ENCODE measurements at places on chromosomes 1 and 21.
A peak's percentile ranks its signal among the peaks of the same experiment; 100 is the strongest.

- no peak for DNase-seq
Measured at GRCh38 chr1:156495401-156496140, 5.0 kb downstream of the MEF2D start.

GRCh38 chr1:44949286-44949685, 37.1 kb downstream of the EIF2B3 start:
- DNase-seq = no peak

DNA sequence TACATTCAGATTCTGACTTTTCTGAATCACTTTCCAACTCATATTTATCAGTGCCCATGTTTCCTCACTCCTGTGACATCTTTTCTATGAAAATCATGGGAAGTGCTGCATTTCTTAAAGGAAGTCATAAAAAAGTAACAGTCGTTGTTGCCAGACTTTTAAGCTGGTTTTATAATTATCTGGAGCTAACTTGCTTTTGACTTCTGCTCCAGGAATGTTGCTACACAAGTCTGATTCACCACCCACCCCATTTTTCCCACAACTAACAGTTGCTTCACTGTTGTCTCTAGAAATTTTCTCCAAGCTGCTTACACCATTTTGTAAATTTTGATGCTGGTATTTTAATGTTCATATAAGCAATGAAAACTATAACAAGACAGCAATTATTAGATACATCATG, 12.2 kb downstream of the FCRLB start:
- DNase-seq = no peak

GRCh38 chr1:248622570-248623001, 12.3 kb downstream of the OR2T11 start:
- no peak for DNase-seq

- DNase-seq = no peak
Measured at GRCh38 chr21:29194847-29195246, 64.4 kb downstream of the MAP3K7CL start.

GRCh38 chr1:211606332-211606913, 27.5 kb upstream of the SLC30A1 start:
- DNase-seq = no peak

GRCh38 chr1:224524679-224525078, 90.1 kb upstream of the WDR26 start:
- DNase-seq = no peak

- DNase-seq = no peak
Measured at GRCh38 chr1:221206076-221206475, 326.8 kb downstream of the HLX start.

- DNase-seq = peak; percentile 17
Measured at GRCh38 chr1:29424266-29424665, 187.9 kb downstream of the PTPRU start.

GRCh38 chr1:212218911-212219310, 66.3 kb upstream of the PPP2R5A start:
- no peak for DNase-seq

GRCh38 chr1:239963856-239964255, 127.8 kb upstream of the FMN2 start:
- DNase-seq = no peak

DNA sequence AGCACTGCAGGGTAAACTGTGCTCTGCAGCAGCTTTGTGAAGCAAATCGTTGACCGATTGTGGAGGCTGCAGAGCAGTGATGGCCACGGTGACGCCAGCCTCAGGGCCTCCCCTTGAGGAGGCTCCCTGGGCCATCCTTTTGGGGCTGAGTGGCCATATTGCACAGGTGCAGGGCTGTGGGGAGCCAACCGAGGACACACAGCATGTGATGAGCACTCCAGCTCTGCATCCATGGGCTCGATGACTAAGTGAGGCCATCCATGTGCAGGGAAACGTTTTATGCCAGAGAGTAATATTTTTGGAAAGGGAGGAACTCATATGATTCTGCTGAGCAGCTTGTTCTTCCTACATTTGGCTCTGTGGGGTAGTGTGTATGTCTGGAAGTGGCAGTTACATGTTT, 24.6 kb downstream of the KCNK1 start:
- DNase-seq = no peak

GRCh38 chr1:167683641-167684502, 37.9 kb upstream of the MPZL1 start:
- DNase-seq = no peak

- DNase-seq = peak; percentile 62
Measured at GRCh38 chr21:42841156-42841915, 38.0 kb downstream of the WDR4 start.

DNA sequence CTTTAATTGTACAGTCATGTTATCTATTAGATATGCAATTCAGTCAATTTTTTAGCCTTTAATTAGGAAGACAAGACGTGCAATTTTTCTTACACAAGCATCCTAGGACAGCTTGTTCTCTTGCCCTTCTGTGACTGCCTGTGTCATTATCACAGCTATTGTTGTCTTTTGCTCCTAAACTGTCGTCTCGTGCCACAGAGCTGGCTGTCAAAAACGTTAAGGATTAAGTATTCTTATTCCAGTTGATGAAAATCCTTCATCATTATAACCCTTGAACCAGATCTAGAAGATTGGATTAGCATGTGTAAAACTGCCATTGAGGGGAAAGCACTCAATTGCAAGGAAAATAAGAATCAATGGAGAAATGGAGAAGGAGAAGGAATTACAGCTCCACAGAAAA, 43.8 kb upstream of the AIM2 start:
- no peak for DNase-seq

DNA sequence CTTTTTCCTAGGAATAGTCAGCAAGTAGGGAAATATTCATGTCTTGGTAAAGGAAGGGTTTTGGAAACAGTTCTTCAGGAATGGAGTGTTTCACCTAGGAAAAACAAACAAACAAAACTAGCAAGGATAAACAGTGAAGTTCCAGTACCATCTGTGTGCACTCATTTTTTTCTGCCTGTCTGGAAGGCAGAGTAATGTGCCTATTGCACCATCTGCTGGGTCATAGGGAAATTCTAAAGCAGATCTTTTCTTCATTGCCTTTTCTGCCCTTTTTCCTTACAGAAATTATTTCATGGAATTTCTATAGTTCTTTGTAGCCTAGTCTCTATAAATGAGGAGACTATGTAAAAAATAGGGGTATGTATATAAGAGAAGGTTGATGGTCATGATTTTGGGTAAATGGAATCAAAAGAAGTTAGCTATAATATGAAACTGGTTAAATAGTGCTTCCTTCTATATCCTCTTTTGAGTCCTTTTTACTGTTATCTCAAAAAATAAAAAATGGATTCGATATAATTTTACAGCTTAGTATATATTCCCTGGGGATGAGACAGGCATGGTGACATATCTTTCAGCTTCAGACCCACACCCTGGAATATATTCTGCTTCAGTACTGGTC, 3.4 kb upstream of the HRNR start:
- DNase-seq = no peak

DNA sequence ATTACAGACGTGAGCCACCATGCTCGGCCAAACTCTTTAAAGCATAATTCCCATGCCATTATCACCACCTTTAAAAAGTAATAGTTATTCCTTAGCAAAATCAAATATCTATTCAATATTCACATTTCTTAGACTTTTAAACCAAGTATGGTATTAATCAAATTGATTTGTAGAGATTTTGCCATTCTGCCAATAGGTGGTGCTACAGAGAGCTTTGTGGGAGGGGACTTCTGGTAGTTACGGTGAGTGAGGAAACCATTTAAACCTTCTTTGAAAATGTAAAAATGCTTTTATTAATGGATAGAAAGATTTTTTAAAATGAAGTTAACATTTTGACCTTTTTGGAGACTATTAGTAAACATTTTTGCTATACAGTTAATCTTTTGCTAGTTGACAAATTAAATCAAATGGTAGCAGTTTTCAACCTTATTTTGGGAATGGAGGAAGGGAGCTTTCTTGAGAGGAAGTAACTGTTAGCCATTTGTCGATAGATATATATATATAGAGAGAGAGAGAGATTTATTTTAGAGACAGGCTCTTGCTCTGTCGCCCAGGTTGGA, 19.3 kb downstream of the IARS2 start:
- DNase-seq = no peak

DNA sequence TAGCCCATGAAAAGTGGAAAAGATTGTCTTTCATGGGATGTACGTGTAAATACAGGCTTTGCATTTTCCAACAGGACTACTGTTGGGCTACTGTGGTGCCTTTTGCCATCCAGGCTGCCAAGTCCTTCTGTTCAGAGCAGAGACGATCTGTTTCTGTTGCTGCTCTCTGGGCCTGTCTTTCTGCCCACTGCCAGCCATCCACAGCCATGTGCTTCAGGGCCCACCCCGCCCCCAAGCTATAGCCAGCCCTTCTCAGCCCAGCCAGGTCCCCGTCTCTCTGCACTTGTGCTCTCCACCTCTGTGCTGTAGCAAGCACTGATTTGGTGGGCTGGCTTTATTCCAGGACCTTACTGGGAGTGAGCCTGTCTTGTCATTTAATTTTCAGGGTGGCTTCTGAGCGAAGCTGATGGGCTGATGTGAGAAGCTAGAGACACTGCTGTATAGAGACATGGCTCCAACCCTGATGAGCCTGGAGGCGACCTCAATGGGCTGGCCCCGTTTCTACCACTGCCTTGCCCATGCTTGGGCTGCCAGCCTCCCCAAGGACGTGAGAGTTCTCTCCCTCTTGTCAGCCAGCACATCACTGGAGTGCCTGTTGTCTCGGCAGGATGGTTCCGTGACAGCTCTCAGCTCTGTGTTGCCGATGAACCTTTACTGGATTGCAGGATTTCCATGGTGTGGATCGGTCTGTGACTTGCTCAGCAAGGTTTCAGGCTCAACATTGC, 137.8 kb downstream of the PEX14 start:
- DNase-seq = peak; percentile 49

DNA sequence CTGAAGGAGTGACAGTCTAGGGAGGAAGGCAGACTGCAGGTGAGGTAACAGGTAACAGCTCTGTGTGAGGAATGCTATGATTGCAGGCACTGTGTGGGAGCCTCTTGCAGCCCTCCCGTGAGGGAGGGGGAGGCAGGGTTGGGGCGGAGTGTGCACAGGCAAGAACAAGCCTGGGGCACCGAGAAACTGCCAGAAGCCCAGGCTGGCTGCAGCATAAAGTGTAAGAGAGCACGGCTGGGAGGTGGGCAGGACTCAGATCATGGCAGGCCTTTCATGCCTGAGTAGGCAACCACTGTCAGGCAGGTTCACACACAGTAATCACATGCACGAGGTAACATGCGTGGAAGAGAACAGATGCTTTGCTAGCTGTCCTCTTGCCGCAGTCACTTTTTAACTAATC, 11.3 kb upstream of the RHEX start:
- DNase-seq = no peak

DNA sequence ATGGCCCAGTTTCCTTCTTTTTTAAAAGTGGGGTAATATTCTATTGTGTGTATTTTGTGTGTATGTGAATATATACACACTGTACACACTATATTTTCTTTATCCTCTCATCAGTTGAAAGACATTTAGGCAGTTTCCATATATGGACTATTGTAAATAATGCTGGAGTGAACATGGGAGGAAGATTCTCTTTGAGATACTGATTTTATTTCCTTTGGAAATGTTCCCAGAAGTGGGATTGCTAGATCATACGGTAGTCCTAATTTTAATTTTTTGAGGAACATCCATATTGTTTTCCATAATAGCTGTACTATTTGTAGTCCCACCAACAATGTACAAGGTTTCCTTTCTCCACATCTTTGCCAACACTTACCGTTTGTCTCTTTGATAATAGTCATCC, 51.0 kb downstream of the F3 start:
- no peak for DNase-seq

GRCh38 chr1:71572038-71572437, 491.2 kb upstream of the ZRANB2 start:
- no peak for DNase-seq

DNA sequence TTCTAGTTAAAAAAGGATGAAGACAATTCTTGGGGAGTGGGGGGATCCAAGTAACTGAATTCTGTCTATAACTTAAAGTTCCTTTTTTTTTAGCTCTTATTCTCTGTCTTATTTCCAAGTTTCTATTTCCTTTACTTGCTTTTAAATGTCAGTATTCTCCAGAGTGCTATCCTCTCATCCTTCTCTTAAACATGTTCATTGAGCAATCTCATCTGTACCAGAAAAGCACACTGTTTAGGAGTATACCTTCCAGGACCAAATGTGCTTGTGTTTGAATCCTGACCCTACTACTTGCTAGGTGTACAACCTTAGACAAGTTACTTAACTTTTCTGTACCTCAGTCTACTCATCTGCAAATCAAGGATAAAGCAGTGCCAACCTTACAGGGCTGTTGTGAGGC, 50.1 kb downstream of the AKT3 start:
- DNase-seq = no peak

- no peak for DNase-seq
Measured at GRCh38 chr1:4133939-4134321, 233.9 kb upstream of the C1orf174 start.

- no peak for DNase-seq
Measured at GRCh38 chr1:215377746-215378145, 189.4 kb upstream of the KCTD3 start.

DNA sequence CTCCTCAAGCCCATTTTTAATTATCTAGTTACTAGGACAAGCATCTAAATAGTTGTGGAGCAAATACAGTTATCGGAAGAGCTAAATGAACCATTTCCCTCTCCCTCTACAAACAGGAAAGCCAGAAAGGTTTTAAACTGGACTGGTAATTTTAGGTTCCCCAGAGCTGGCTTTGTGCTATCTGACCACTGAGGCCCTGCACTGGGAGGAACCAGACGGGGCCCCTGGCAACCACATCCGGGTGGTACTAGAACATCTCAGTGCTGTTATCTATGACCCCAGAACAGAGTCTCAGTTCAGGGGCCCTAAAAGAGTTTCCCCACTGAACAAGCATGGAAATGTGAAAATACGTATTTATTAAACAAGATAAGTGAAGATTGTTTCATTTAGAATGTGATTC, 7.7 kb upstream of the RSPH1 start:
- no peak for DNase-seq

DNA sequence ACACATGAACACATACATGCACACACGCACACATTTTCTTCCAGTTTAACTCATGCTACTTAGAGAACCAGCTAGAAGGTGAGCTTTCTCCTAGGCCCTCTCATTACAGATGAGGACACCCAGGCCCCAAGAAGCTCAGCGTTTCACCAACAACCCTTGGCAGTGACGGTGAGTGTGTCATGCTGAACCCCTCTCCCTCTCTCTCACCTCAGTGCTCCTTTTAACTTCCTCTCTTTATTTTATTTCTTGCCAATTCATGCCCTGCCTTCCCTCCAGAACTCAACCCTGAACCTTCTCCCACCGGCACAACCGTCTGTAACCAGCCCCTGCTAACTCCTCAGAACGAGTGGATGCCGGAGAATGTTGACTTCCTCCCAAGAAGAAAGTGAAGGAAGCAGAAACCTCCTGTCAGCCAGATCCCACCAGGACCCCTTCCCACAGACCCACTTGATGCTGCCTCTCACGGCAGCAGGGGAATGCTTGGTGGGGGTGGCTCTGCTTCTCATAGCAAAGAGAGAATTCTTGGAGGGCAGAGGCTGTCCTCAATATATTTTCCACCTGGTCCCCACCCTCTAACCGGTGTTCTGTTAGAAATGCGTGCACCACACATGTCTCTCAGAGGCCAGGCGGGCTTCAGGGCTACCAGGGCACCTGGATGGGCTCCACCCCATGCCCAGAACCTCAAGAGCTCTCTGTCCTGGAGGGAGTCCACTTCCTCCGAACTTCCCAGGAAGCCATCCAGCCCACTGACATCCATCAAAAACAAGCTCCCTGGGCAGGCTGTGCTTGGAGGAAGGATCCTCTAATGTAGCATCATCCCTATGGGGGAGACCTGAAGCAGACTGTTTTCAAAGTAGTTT, 134.0 kb downstream of the TOMM20 start:
- no peak for DNase-seq

Data from coronary artery (tissue), 2 donors.